CD8-positive, alpha-beta memory T cell (primary cell): ENCODE measurements at places on chromosomes 16 and 17. TPM values are rescaled to one million over a fixed set of nuclear protein-coding genes. Genes with fewer than 3 reads are reported as not detected.

- no peak for DNase-seq
Measured at GRCh38 chr17:67685351-67685750, 32.4 kb upstream of the NOL11 start.

- no peak for DNase-seq
Measured at GRCh38 chr17:64657610-64658125, 4.4 kb downstream of the SMURF2 start.

- DNase-seq, result no peak
Measured at GRCh38 chr17:57506774-57507127, 238.3 kb downstream of the CCDC182 start.

- peak; percentile 40 for DNase-seq
Measured at GRCh38 chr16:87344931-87345631, 27.9 kb upstream of the C16orf95 start.

DNA sequence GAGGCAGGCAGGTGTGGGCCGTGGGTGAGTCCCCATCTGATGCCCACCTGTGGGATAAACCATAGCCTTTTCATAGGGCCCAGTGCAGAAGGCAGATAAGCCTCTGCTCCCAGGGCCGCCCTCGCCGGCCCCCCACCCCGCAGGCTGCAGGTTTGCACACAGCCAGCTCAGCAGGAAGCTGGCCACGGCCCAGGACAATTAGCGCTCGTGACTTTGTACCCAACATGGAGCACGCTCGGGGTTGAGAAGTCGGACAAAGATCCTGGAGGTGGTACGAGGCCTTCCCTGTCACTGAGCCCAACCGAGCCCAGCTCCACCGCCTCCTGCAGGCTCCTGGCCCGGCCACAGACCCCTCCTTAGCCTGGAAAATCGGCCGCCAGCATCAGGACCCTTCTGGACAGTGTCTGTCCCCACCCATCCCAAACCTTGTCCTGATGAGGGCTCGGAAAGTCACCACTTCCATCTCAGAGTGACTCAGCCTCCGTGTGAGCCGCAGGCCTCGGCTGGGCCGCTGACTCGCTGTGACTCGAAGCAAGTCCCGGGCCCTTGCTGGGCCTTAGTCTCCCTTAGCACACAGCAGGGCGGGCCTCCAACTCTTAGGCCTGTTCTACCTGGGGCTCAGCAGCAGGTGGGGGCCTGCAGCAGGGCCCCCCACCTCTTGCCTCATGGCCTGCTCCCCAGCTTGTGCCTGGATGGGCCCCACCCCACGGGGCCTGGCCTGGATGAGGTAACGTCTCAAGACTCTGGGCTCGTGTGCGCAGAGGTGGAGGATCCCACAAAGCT is 22.7 kb downstream of the FAM83G start:
- no peak for DNase-seq

DNA sequence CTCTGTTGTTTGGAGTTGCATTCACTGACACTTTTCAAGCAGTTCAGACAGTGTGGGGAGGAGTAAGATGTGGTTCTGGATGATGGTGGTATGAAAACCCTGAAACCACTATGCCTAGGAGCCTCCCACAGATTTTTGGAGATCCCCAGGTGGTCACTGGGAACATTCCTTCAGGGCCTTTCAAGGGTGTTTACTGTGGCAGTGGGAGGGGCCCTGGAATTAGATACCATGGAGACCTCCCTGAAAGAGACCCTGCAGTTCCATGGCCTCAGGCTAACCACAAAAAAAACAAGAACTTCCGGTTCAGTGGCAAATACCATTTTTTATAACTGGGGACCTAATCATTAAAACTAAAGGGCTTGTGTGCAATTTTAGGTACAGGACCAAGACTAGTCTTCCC is 79.9 kb downstream of the TMEM100 start:
- no peak for DNase-seq

GRCh38 chr17:36602924-36603384 is 1.6 kb downstream of the MRM1 start:
- peak; percentile 68 for DNase-seq

DNA sequence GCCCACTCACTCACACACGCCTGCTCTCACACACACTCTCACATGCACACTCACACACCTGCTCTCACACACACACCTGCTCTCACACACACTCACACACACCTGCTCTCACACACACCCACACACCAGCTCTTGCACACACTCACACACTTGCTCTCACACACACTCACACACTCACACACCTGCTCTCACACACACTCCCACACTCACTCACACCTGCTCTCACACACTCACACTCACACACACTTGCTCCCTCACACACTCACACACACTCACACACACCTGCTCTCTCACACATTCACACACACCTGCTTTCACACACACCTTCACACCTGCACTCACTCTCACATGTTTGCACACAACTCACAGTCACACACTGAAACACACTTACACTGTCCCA is 4.0 kb downstream of the CD300H start:
- no peak for DNase-seq

DNA sequence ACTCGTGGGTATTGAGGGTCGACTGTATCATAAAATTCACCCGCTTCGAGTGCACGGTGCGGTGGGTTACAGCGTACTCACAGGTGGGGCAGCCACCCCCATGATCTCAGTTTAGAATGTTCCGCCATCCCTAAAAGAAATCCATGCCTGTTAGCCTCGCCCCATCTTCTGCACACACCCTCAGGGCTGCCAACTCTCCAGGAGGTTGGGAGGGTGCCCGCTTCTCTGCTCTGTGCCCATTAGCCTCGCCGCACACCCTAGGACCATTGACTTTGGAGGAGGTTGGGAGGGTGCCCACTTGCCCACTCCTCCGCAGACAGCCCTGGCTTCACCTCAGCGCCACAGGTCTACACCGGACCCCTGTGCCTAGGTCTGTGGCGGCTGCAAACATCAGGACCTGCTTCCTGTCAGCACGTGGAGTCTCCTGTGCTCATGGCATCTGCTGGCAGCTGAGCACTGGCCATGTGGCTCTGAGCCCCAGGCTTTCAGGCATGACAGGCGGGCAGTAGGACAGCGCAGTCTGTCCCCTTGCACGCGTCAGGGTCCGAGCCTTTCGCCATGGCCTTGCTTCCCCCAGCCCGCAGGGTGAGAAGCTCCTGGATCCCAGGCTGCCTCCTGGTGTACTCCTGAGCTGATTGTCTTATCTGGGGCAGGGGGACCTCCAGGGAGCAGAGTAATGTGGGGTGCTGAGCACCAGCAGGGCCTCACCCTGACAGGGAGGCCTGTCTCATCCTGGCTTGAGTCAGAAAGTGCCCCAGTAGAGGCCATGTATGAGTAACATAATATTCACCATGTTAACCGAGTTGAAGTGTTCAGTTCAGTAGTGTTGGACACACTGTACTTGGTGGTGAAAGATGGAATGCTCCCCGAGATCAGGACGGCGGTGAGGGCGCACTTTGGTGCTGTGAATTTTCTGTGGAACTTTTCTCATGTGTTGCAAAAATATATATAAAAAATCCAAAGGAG is 21.9 kb downstream of the NME3 start:
- no peak for DNase-seq

DNA sequence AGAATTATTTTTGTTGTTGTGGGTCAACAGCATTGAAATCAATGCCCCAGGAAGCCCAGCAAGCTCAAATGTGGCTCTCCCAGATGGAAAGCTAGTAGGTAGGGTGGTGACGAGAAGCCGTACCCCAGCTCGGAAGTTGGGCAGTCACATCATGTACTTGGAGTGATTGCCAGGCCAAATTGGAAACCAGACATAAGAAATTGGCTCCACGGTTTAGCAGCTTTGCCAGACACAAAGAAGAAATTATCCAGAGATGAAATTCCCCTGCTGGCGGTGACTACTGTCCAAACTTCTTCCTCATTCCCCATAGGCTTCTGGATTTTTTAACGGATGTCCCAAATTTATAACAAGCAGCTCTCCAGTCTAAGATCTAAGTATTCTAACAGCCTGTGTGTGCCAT is 95.9 kb downstream of the OR1D5 start:
- DNase-seq, result no peak

DNA sequence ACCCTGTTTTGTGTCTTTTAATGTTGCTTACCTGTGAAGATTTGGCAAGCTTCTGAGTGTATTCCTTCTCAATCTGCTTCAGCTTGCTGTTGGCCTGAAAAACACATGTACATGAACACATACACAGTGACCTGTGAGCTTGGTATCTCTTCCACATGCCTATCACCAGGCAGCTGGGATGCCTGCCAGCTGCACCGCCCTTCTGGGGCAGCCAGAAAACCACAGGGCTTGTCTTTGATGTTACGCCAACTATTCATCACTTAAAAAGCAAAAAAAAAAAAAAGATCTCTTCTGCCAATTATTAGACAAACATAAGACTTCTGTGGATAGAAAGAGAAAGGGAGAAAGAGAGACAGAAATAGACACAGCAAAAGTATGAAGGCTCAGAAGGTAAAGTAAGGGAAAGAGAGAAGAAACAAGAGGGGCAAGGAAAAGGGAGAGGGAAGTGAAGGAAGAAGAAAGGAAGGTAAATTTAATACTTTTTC is 189.2 kb upstream of the AXIN2 start:
- peak; percentile 4 for DNase-seq

DNA sequence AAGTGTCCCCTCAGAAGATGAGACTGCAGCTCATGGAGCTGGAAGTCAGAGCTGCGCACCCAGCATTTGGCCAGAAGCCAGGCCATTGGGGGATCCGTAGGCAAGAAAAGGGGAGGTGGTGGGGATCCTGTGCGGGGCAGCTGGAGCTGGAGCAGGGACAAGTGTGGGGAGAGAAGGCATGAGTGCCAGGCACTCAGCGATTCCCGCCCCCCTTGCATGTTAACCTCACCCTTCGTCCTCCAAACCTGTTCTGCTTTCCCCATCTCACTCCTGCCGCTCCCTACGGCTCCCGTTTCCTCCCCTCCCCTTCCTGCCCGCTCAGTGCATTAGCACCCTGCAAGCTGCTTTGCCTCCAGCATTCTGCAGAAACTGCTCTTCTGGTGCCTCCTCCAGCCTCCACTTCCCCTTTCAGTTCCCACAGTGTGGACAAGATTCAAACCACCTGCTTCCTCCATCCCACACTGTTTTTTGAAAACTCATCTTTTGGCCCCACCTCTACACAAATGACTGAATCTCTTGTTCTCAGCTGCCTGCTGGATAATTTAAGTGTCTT is 5.6 kb downstream of the ALOX15 start:
- no peak for DNase-seq

GRCh38 chr17:50093246-50093645 is 1.9 kb upstream of the PDK2 start:
- no peak for DNase-seq

- no peak for DNase-seq
Measured at GRCh38 chr16:50520451-50521245, 27.5 kb upstream of the NKD1 start.

GRCh38 chr16:81797443-81797842 is 18.4 kb downstream of the PLCG2 start:
- DNase-seq, result no peak

DNA sequence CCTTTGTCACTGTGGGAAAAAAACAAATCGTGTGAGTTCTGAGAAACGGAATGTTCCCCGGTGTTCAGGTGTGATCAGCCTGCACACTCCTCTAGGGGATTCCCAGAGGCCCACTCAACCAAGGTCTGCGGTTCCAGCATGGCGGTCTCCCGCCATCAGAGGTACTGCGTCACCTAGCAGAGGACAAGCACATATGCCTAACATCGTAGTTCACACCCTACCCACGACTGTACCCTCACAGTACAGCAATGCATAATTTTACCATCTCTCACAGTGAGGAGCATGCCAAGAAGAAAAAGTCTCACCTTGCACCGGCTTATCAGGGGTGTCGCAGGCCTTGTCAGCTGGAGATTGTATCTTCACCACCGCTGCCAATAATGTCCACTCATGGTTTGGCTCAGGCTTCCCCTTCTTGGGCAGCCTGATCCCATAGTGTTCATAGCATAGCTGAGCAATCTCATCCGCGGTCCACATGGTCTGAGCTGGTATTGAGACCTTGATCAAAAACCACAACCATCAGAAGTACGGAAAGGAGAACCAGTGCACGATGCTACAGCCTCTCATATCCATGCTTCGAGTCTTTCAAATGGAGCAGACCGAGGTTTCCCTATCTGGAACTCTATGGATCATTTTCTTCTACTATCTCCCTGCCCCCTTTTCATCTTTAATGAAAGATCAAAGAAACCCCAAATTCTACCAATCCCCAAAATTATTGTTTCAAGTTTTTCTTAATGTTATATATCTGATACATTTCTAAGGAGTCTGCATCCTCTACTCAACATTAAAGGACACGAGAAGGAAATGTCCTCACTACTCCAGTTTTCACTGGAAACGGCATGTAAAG is 2.5 kb downstream of the ADAT1 start:
- DNase-seq, result peak; percentile 82

- DNase-seq, result peak; percentile 77
Measured at GRCh38 chr17:28549236-28550132, 2.9 kb downstream of the UNC119 start.

DNA sequence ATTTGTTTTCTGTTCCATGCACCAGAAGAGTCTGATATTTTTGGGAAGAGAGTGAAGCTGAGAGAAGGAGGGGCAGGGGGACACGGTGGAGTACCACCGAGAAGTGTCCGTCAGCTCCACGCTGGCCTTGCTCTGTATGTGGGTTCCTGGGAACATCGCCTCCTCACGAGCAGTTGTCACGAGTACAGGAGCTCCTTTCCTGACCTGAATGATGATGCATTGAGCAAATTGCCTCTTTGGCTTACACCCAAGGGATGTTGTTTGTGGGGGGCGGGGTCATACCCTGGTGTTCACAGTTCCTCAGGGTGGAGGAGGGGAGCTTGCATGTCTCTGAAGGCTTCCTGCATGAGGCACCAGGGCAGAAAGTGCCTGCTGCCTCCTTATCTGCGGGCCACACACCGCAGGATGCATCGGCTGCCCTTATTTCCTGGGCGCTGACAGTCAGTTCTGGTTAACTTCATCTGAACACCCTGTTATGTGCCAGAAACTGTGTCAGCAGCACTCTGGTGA is 36.2 kb downstream of the RGS9 start:
- peak; percentile 66 for DNase-seq

GRCh38 chr16:55479430-55480140 is 587 bp downstream of the MMP2 start:
- DNase-seq, result no peak

DNA sequence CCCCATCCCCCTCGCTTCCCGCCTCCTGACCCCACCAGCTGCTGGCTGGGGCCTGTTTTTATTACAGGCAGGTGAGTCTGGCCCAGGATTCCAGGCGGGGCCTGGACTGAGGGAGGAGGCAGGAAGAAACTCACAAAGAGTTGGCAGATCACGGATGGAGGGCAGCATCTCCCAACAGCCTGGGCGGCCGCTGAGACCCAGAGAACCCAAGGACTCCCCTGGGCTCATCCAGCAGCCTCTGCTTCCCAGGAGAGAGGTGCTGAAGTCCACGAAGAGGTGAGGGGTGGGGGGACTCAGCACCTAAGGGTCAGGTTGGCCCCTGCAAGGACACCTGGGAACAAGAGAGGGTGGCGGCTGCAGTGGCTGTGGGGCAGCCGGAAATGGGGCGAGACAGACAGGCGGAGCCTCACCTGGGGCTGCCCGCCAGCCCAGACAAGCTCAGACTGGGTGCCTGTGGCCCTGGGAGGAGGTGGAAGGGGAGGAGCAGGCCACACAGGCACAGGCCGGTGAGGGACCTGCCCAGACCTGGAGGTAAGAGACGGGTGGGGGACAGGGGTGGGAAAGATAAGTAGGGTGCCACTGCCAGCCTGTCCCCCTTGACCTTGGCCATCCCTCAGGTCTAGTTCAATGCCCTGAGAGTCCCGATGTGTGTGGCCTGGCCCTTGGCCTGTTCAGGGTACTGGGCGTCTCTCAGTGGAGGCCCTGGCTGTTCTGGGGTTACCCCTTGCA is 8.7 kb upstream of the ADGRG1 start:
- DNase-seq, result peak; percentile 45

Gene CMTM2
- 0.24 TPM for total RNA-seq

Gene TBC1D3E
- not detected for total RNA-seq

Gene KIFC3
- 3.2 TPM for total RNA-seq

Gene PRMT7
- total RNA-seq, result 67.5 TPM

Gene GLIS2
- 0.26 TPM for total RNA-seq

Gene KRTAP1-5
- not detected for total RNA-seq

Gene SEPTIN12
- total RNA-seq, result not detected
